ENCODE measurements at places on chromosomes 11 and 22.

DNA sequence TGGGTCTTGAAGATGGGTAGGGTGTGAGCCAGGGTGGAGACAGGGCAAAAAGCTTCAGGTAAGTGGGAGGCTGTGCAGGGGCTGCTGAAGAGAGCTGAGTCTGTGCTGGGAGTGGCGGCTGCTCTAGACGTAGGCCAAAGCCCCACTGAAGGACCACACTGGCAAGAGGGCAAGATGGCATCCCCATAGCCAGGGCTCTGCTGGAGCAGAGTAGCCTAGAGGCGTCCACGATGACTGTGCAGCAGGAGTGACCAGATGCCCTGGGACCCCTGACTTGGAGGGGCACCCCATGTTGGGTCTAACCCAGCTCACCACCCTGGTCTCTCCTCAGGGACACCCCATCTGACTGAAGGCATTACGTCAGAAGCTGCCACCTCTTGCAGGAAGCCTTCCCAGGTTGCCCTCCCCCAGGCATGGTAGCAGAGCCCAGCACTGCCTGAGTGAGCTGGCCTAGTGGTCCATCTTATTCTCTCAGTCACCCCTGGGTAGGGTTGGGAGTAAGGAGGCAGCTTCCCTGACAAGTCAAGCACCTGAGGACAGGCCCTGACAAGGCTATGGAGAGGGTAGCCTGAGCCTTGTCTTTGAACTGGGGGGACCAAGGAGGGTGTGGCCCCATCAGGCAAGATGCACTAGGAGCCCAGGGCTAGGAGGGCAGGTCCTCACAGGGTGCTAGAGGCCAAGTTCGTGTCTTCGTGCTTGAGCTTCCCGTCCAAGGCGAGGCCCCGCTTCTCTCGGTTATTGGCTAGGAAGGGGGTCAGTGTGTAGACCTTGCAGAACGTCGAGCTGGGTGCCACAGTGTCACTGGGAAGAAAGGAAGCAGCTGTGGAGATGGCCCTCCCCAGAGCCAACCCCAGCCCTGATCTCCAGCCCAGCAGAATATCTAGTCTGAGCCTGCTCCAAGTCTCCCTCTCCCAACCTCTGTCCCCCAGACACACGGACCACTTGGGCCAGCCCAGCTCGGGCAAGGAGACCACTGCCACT lies 33.1 kb downstream of the TPBGL start:
- DNase-seq, result no peak

DNA sequence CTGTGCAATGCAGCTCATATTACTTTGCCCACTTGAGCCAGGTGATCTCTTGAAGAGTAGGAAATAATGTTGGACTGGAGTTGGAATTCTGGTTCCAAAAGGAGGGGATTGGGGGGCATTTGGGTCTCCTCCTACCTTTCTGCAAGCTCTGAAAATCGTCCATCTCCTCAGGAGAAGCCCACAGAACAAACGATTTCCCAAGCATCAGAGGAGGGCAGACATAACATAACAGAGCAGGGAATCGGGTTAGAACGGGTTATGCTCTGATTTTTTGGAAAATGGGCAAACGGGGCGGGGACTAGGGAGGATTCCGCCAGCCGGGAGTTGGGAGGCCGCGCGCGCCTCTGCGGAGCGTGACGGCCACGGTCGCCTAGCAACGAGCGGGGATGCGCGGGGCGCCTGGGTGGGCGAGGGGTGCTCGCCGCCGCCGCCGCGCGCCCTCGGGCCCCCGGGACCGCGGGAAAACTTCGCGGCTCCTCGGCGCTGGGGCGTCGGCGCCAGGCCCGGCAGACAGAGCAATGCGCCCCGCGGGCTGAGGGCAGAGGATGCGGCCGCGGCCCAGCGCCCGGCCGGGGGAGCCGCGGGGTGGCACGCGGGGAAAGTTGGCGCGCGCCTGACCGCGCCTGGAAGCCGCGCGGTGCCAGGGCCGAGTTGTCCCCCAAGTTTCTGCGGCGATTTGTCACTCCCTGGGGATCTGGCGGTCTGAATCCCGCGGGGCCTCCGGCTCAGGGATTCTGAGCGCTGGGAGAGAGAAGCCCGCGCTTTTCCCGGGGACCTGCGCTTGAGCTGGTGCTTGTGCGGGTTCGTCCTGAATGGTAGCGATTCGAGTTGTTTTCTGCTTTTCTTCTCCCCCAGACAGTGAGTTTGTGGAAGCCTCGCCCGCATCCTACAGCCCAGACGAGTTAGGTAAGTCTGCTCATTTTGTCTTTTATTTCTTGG lies 27.8 kb upstream of the AMOTL1 start:
- DNase-seq, result no peak

- no peak for DNase-seq
These were observed 325.3 kb upstream of the LRRC4C start for GRCh38 chr11:41784513-41785335.

DNA sequence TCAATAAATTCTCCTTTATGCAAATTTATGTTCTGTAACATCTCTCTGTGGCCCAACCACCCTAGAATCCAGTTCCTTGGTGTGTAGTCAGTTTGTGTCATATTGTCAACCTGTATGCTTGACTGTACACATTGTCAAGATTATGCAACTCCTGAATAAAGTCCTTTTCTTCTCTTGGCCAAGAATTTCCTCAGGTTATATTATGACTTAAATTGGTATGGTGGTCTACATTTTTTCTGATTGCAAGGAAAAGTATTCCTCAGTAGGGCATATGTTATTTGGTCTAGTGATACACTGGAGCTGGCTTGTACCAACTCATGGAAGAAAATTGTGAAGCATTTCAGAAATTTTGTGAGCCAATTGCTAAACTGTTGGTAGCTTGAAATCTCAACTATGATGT lies 482.8 kb upstream of the CHORDC1 start:
- DNase-seq, result no peak

- DNase-seq, result no peak
These were observed 175.7 kb upstream of the CARD18 start for GRCh38 chr11:105315287-105315686.

DNA sequence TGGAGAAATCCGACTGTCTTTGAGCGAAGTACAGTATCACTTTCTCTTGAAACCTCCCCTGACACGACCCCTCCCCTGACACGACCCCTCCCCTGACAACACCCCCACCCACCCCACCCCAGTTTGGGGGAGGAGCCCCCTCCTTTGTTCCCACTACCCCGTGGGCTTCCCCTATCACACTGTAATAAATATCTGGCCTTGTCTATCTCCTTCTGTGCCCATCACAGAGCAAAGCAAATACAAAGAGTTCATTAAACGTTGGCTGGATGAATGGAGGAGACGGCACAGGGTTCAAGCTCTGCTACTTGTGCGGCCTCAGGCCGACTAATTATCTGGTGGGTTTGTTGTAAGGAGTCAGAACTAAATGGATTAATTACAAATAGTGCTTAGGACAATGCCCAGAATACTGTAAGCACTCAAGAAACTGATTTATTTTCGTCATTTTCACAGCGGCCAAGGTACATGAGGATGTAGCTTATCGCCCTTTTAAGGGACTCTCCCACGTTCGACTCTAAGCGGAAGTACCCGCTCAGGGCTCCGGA lies 628 bp upstream of the GGA1 start:
- DNase-seq, result no peak

DNA sequence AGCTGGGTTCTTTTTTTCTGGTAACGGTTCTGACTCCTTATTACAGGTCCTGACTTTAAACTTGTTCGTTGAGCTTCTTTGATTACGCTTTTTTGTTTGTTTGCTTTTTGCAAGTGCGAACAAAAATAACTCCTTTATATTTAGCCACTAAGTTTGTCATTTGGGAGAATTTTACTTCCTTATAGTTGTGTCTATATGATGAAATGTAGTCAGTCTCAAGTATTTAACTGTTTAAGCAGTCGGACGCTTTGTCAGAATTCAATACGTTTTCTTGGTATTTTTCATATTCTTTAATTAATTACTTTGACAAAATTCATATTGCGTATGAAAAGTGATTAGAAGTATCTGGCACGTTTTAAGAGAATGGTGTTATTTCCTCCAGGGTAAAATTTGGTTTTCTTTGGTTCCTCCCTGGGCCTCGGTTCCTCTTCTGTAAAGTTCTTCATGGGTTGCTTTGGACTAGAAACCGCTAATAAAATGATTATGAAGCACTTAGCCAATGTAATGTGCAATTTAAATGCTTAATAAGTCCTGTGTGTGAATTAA lies 1.3 kb downstream of the CBL start:
- DNase-seq, result no peak

DNA sequence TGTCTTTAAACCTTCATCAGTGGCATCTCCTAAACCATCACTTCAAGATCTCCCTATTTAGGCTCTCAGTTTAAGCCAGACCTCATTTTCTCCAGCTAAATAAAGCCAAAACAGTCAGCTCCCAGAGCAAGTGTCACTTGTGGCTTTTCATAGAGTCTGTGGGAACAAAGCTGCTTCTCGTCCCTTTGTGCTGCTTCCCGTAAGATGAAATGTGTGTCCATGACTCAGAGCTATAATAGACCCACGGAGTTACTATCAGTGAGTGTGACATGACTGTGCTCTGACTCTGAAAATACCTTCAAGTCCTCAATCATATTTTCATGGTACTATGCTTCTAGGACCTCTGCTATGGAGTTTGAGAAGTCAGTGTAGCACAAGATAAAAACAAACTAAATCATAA lies 57.3 kb upstream of the SLN start:
- peak; percentile 81 for DNase-seq

GRCh38 chr22:26586556-26587325 lies 3.2 kb downstream of the TPST2 start:
- no peak for DNase-seq

- no peak for DNase-seq
These were observed 36.9 kb downstream of the MOB2 start for GRCh38 chr11:1449490-1450243.

GRCh38 chr11:46267930-46268329 lies 9.5 kb upstream of the CREB3L1 start:
- DNase-seq, result no peak

- no peak for DNase-seq
These were observed 260.8 kb upstream of the POU2AF2 start for GRCh38 chr11:110984693-110985092.

DNA sequence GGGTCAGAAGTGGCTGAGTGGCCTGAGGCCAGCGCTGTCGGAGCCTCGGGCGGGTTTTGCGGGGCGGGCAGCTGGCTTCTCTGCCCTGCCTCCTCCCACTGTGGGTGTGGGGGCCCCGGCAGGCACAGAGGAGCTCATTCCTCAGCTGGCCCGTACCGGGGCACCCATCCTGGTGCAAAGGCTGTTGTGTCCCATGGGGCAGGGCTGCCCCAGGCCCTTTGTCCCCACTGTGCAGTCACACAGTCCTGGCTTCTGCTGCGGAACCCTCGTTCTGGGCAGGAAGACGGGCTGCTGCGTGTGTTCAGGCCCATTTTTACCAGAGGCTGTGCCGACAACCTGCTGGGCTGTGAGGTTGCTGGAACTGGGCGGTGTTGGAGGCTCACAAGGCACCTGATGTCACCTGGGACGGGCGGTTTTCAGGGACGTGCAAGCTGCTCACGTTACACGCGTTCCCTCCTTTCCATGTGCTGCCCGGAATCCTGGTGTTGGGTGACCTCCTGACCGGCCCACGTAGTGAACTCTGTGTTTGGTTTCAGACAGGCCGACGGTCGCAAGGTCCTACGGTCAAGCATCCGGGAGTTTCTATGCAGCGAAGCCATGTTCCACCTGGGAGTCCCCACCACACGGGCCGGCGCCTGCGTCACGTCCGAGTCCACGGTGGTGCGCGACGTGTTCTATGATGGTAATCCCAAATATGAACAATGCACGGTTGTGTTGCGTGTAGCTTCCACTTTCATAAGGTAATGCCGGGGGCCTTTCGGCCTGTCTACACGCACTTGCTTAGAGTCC lies 5.2 kb downstream of the SELENOO start:
- DNase-seq, result no peak

- peak; percentile 85 for DNase-seq
These were observed 34.4 kb downstream of the NRXN2 start for GRCh38 chr11:64688534-64688982.

GRCh38 chr11:11706028-11706427 lies 84.2 kb upstream of the GALNT18 start:
- DNase-seq, result no peak

DNA sequence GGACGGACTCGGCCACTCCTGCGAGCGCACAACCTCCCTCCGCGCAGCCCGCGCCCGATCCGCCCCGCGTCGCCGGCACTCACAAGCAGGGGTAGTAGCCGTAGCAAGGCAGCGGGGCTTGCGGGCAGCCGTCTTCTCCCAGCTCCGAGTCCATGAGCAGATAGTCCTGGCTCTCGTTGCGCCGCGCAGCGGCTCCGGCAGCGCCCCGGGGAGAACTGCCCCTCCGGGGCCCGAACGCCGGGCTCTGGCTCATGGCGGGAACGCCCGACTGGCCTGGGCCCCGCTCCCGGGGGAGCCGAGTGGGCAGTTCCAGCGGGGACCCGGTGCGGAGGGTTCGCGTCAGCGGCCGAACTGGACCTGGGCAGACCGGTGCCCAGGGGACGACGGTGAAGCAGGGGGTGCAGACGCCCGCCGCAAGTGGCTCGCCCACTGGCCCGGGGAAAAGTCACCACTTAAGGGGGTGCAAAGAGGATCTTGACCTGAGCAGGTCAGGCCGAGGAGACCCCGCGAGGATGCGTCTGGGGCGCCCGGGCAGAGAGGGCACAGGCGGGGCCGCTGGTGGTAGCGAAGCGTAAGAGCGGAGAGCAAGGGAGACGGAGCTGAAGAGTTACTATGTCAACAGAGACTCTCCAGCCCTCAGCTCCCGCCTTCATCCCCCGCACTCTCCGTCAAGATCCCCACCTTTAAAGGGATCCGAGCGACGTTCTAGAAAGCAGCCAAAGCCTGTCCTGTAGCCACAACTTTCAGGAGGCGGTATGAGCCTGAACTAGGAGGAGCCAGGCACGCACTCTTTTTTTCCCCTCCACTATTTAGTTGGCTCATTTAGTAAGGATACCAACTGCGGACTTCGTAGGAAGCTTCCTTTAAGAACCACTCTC lies at the start of gene TRPC6:
Gene TRPC6, minus strand, starts transcription at position 757 of the 878 bp plus-strand sequence. Its CDS starts 504 bp downstream, at position 253.
- peak; percentile 25 for DNase-seq

DNA sequence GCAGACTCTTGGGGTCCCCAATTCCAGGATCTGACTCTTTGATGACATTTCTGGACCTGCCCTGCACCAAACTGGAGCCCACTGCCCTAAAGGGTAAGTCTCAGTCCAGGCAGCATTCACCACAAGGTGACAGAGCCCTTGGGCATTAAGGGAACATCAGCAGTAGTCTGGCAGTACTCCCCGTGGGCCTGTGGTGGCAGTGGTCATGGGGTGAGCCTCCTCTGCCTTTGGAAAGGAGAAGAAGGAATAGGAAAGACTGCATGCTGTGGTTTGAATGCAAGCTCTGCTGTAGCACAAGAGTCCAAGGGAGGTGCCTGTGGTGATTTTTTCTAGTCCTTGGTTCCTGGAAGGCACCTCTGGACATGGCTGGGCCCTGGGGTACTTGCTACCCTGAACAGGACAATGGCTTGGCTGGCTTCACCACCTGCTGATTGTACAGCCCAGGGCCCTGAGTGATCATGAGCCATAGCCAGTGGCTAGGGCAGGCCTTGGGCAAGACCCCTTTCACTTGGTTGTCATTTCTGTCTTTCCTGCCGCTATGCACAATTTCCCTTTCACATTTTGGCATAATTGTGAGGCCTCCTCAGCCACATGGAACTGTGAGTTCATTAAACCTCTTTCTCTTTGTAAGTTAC lies 160.7 kb upstream of the GRIA4 start:
- DNase-seq, result no peak

DNA sequence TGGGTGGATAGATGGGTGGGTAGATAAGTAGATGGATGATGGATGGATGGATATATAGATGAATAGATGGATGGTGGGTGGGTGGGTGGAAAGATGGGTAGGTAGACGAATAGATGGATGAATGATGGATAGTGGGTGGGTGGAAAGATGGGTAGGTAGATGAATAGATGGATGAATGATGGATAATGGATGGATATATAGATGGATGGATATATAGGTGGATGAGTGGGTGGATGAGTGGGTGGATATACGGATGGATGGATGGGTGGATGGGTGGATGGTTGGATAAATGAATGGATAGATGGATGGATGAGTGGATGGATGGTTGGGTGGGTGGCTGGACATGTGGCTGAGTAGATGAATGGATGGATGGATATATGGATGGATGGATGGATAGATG lies 53.1 kb upstream of the THY1 start:
- DNase-seq, result no peak

Measured in brain microvascular endothelial cell (primary cell).